ENCODE measurements at places on chromosomes 7 and 10.

GRCh38 chr7:114711241-114711640, 210.7 kb upstream of the MDFIC start:
- no peak for DNase-seq

GRCh38 chr7:15461576-15461975, 100.2 kb downstream of the AGMO start:
- DNase-seq = no peak

DNA sequence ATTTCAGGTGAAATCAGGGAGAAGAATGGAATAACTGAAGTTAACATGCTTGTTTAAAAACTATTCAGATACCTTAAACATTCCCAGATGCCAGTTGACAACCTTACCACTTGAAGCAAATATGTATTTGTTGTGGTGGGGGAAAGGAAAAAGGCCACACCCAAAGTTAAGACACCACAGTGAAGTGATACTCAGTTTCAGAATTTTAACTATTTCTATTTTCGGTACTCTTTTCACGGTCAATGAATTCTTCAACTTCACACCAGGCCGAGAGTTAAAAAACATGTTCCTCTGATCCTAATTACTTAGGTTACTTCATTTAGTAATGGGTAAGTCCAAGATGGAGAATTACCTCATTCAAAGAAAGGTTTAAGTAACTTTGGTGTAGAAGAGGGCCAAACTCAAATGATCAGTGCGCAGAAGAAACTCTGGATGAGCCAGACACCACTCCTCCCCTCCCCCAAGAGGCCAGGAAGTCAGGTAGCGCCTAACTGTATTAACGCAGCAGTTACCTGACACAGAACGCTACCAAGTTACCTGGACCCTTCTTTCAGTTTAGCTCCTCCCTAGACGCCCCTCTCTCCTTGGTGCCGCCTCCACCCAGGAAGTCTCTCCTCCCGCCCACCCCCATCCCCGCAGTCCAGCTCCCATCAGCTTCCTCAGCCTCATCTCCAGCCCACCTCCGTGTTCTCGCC, 700 bp downstream of the MTPN start:
- DNase-seq = no peak

DNA sequence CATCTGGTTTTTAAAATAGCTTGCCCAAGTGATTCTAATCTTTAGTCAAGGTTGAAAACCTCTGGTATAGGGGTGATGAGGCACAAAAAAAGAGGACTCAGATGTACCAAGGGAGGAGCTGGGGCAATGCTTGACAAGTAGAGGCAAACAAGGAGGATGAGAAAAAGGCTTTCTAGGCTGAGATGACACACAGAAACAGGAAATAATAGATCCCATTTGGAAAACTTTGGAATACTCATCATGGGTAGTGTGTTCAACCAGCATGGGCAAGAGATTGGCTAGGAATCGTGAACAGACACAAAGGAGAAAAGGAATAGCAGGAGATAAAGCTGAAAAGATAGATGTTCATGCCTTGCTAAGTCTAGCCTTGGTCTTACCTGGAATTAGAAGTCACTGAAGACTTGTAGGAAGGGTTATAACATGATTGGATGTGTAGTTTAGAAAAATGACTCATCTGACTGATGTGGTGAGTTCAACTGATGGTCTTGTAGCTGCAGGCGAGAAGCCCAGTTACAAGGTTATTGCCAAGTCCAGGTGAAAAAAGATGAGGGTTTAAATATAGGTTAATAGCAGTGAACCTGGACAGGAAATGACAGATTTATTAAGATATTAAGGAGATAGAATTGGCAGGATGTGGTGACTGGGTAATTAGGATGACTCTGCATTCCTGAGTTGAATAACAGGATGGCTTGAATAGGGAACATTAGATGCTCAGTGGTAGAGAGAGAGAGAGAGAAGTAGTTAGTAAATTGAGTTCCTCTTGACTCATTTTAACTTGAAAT, 214.0 kb upstream of the LRGUK start:
- DNase-seq = no peak

DNA sequence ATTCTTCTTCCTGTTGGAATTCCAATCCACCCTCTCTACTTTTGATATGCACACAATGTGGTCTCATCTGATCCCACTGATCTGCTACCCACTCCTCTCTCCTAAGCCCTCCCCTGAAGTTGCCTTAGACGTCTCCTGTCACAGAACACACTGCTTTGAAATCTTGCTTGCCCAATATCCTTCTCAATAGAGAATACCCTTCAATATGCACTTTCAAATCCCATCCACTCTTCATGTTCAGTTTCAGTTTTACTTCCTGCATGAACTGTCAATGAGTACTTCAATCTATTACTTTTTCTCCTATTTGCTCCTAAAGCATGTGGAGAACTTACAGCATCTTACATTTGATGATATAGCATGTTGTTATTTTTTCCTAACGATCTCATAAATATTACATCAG, 93.5 kb downstream of the UPF2 start:
- DNase-seq = no peak

DNA sequence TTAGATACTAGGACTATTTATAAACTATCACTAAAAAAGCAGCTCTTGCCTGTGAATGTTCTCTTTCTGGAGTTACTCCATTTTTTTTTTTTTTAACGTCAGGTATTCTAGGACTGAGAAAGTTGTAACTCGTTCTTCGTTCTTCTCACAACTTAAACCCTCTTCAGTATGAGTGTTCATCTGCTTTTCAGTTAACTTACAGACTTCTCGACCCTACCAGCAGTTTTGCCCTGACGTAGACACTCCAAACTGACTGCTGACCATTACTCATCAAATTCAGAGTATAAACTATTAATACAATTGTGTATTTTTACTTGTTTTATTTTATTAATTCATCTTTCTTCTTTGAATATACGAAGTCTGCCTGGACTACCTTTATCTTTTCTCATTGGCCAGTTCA, 353.1 kb downstream of the GPR37 start:
- DNase-seq = no peak

GRCh38 chr10:59799421-59799820, 46.2 kb upstream of the MRLN start:
- DNase-seq = no peak

- DNase-seq = no peak
Observed at GRCh38 chr10:100173035-100173434, 12.8 kb downstream of the ERLIN1 start.

DNA sequence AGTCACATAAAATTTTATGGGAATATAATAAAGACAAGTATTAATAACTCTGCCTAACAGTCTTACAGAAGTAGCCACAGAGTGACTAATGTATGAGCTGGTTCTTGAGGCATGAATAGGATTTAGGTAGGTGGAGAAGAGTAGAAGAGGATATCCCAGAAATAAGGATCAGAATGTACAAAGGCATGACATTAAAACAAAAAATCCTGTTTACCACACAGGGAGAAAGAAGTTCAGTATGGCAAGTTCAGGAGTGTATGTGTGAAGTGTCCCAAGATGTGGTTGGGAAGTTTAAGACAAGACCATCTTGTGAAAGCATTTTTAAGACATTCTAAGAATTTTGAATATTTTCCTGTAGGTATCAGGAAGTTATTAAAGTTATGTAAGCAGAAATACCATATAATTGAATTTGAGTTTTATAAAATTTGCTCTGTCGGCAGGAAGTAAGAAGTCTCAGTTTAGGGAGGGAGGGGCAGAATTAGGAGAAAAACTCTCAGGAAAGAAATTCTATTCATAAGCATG, 64.7 kb upstream of the CAV2 start:
- DNase-seq = no peak

DNA sequence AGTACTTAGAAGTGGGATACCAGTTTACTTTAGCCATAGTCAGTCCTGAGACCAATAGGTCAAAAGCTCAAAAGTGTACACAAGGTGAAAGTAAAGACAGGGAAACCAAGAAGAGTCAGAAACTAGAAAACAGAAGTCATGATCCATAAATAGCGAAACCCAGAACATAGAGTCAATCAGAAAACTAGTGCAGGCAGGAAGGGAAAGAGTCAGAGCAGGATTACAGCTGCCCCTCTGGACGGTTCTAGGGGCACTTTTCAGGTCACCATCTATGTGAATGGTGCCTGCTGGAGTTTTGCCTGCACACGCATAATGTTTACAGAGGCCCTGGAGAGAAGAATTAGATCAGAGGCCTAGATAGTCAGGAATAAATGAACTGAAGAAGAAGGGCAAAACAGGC, 22.4 kb upstream of the DMTF1 start:
- DNase-seq = no peak

- peak; percentile 22 for DNase-seq
Observed at GRCh38 chr7:77696643-77697534, 630 bp downstream of the RSBN1L start.

GRCh38 chr10:33125522-33126517, 167.8 kb upstream of the ITGB1 start:
- DNase-seq = no peak

DNA sequence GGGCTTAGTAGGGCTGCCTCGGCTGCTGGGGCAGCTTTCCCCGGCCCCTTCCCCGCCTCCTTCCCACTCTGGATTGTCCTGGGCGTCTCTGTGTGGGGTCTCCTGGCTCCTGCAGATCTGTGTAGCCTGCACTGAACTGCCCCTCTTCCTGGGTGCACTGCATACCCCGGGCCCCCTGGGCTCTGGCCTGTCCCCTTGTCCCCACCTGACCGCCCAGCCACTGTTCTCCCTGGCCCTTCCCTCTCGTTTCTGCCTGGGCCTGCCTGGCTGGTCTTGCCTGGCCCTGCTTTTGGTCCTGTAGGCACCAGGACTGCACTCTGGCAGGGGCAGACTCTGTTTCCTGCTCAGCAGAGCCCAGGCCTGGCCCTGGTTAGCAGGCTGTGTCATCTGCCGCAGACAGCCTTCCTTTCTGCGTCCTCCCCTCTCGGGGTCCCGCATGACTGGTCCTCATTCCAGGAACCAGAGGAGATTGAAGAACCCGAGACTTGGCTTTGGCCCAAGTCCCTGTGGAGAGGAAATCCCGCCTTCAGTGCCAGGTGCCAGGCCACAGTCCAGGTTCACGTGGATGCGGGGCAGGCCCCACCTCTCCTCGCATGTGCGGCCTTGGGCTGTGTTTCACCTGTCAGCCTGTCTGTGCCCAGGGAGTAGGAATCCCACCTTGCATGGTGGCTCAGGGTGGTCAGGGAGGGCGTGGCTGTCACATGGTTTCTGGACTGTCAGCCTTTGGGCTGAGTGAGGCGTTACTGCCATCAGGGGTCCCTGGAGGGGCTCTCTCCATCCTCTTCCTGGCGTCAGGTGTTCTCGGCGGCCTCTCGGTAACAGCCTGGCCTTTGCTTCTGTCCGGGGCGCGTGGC, 9.2 kb downstream of the INPP5A start:
- no peak for DNase-seq

DNA sequence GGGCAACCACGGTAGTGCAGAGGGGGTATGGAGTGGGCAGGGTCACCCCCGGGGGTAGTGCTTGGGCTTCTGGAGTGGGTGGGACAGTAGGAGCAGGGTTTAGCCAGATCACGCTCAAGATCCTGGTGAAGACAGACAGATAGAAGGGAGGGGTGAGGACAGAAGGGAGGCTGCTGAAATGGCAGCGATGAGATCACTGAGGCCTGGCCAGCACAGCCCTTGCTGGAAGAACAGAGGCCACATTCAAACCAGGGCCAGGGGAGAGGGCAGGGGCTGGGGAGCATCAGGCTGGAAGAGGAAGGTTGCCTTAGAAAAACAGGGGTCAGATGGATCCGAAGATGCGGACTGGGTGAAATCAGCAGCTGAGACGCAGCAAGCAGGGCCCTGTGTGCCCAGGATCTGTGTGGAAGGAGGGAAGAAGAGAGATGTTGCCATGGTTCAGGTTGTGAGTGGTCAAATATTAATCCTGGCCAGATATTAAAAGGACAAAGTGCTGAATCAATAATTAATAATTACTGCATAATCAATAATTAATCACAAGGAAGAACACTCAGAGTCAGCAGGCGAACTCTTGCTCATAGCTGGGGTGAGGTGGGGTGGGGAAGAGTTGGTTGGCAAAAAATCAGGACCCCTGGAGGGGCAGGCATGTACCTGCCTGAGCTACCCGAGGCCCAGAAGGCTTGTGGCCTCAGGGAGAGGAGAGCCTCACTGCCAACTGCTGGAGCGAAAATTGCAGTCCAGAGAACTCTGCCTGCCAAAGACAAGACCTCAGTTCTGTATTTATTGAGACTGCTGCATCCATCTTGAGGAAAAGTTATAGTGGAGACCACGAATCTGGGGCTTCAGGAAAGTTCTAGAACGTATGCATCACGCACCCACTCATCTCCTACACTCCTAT, 105.7 kb downstream of the GRB10 start:
- no peak for DNase-seq

- DNase-seq = no peak
Observed at GRCh38 chr7:54252256-54253035, 289.7 kb upstream of the VSTM2A start.

GRCh38 chr7:155395176-155395797, 62.6 kb upstream of the EN2 start:
- DNase-seq = no peak

DNA sequence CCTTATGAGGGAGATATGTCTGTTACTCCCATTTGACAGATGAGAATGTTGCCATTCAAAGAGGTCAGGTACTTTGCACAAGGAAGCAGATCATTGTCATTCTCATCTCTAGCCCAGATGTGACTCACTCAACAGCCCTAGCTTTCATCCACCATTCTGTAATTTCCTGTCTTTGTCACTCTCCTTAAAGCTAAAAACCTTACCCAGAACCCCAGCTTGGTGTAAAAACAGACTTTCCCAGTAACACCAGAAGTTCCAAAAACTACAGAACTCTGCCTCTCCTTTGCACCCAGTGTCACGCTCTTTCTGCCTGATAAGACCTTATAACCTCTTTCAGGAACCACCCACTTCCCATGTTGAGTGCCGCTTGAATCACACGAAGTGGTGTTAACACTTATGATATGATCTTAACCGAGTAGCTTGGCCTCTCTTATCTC, 89.1 kb upstream of the SP4 start:
- DNase-seq = peak; percentile 11

DNA sequence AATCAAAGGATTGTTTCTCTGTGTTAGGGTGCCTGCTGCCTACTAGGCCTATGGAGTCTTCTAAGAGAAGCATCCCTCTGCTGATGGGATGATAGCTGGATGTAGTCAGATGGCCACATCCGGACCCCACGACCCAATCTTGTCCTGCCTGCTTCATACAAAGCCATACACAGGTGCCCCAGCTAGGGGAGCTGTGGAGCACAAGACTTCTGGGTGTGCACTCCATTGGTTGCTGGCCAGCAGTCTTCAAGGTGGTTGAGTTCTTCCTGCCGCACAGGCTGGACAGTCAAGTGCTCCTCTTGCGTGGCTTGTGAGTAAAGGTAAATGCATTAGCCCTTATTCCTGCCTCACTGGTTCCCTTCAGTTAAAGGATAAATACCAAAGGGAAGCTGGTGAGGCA, 120.2 kb downstream of the TEX36 start:
- DNase-seq = no peak

DNA sequence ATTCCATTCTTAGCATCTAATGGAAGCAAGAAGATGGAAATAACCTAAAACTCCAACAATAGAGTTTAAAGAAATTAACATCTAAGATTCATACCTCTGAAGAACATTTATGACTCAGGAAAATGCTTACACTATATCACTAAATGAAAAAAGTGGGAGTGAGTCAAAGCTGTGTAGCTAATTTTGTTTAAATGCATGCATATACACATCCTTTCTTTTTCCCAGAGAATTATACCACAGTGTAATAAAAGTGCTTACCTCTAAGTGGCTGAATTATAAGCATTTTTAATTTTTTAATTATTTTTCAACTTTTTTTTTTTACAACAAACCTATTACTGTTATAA, 44.3 kb downstream of the CCDC71L start:
- no peak for DNase-seq

GRCh38 chr10:132209130-132209529, 22.4 kb downstream of the DPYSL4 start:
- no peak for DNase-seq

All from stimulated activated CD8-positive, alpha-beta memory T cell treated with anti-CD3 and anti-CD28 coated beads, Interleukin-7, amount 100 ng/mL, for 1 hour (primary cell).